ENCODE measurements at places on chromosomes 16 and 17.

DNA sequence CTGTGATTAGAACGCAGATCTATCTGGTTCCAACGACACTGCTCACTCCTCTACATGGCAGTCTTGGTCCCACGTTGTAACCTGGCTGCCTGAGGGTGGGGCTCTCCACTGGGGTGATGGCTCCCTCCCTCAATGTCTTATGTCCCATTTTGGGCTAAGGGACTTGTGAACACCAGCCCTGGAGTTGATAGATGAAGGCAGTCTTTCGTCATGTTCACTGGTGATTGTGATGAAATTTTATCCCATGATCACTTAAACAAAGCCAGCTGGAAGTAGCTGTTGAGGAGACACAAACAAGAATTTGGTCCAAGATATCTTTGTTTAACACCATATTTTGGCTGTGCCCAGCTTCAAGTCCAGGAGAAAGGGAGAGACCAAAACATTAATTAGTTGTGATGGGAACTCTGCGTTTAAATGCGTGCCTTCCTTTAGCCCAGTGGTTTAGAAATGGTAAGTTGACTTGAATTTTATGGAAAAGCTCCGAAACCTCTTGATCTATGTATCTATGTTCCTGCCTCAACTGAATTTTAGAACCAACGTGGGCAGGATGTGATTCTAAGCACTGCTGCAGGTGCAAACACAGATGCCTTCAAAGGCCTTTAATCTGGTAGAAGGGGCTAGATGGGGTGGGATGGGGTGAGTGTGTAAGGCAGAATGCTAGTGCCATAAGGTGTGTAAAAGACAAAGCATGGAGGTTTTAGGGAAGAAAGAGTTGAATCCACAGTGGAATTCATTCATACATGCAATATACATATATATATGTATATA is 186.8 kb upstream of the IRX3 start:
- DNase-seq: no peak

DNA sequence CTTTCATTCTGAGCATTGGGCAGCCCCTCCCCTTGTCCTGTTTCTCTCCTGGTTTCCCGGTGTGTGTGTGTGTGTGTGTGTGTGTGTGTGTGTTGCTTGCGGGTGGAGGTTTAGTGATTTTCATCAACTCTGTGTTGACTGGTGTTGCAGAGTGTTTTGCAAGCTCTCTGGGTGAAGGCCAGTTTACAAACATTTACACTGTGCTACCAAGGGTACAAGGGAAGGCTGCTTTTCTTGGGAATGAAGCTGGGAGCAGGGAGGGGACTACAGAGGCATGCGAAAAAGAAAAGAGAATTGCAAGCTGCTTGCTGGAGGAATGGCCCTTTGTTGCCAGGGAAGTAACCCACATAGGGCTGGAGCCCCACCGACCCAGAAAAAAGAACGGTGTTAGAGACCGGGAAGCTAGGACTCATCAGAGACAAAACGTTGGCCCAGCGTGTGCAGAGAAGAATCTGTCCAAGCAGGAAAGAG is 29.6 kb downstream of the HS3ST3B1 start:
- no peak for DNase-seq

GRCh38 chr17:63447471-63448009 is 1.4 kb upstream of the CYB561 start:
- no peak for DNase-seq

- no peak for DNase-seq
Measured at GRCh38 chr17:63764716-63765115, 8.7 kb downstream of the CCDC47 start.

GRCh38 chr17:36940313-36941264 is 3.3 kb downstream of the LHX1 start:
- DNase-seq: no peak

DNA sequence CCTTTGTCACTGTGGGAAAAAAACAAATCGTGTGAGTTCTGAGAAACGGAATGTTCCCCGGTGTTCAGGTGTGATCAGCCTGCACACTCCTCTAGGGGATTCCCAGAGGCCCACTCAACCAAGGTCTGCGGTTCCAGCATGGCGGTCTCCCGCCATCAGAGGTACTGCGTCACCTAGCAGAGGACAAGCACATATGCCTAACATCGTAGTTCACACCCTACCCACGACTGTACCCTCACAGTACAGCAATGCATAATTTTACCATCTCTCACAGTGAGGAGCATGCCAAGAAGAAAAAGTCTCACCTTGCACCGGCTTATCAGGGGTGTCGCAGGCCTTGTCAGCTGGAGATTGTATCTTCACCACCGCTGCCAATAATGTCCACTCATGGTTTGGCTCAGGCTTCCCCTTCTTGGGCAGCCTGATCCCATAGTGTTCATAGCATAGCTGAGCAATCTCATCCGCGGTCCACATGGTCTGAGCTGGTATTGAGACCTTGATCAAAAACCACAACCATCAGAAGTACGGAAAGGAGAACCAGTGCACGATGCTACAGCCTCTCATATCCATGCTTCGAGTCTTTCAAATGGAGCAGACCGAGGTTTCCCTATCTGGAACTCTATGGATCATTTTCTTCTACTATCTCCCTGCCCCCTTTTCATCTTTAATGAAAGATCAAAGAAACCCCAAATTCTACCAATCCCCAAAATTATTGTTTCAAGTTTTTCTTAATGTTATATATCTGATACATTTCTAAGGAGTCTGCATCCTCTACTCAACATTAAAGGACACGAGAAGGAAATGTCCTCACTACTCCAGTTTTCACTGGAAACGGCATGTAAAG is 2.5 kb downstream of the ADAT1 start:
- no peak for DNase-seq

- no peak for DNase-seq
Measured at GRCh38 chr16:65185241-65185778, 63.4 kb upstream of the CDH11 start.

- no peak for DNase-seq
Measured at GRCh38 chr16:57147381-57148221, 38.2 kb downstream of the PSME3IP1 start.

DNA sequence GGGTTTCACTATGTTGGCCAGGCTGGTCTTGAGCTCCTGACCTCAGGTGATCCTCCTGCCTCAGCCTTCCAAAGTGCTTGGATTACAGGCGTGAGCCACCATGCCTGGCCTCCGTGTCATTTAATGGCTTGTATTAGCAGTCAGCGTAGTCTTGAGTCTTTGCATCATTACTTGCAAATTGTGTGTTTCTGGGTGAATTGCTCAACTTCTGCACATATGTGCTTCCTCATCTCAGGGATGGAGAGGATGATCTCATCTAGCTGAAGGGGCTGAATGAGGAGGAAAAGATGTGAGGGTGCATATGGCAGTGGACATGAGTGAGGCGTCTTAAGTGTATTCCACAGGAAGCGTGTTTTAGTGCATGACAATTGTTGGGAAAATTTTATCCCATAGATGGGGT is 155.8 kb downstream of the SNX29 start:
- no peak for DNase-seq

GRCh38 chr16:65318590-65319257 is 196.9 kb upstream of the CDH11 start:
- DNase-seq: no peak

DNA sequence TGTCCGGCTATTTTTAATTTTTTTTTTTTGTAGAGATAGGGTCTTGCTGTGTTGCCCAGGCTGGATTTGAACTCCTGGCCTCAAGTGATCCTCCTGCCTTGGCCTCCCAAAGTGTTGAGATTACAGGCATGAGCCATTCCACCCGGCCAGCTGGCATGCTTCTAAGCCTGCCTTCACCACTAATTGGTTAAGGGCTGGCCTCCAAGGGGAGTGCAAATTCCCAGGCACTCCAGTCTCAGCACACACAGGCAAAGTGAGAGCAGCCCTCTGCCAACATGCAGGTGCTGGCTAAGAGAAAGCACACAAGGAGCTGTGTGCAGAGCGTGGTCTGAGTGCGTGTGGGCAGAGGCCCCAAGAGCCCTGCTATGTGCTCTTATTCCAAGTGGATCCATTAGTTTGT is 149.8 kb upstream of the HS3ST2 start:
- no peak for DNase-seq

DNA sequence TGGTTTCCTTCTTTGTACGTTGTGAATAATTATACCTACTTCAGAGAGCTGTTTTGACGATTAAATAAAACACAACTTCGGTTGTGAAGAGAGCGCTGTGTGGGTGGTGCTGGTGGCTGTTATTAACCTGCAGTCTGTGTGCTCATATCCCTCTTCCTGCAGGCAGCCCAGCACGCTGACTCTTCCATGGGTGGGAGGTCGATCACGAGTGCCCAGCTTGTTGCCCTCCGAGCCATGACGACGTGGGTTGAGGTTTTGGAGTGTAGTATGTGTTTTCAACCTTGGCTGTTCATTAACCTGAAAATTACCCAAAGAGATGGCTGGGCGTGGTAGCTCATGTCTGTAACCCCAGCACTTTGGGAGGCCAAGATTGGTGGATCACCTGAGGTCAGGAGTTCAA is 11.3 kb upstream of the GCSH start:
- DNase-seq: no peak

DNA sequence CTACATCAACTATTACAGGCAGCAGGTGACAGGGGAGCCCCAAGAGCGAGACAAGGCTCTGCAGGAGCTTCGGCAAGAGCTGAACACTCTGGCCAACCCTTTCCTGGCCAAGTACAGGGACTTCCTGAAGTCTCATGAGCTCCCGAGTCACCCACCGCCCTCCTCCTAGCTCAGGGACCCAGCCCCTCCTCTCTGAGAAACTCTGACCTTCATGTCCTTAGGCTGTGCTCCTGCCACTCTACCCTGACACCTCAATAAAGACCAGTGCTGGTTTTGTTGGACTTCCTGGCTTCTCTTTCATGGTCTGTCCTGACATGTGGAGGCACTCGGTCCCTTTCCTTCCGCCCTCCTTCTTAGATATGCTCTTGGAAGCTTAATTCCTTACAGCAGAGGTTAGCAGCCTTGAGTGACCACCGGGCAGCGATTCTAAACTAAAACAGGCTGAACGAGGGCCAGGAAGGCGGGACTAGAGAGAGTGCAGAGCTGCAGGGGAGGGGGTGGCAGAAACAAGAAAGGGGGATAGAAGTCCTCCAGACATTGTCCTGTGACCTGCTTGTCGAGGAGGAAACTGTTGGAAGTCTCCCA is 915 bp downstream of the AHSP start:
- no peak for DNase-seq

DNA sequence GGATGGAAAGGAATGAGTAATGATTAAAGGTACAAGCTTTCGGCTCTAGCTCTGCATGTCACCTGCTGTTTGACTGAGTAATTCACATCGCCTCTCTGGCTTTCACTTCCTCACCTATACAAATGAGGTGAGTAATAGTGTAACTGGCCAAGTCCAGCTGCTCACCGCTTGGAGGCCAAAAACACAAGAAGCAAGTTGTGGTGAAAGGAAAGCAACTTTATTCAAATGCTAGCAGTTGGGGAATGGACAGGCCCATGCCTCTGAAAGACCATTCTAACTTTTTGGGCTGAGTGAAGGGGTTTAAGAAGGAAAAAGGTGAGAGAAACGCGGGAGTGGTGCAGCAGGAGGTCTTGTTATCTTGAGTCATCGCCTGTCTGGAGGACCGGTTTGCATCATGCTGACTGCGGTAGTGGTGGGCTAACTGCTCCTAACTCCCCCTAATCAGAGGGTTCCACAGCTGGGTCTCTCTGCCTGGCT is 45.7 kb upstream of the CSNK2A2 start:
- no peak for DNase-seq

- DNase-seq: no peak
Measured at GRCh38 chr16:48280546-48280945, 33.2 kb upstream of the ABCC11 start.

- no peak for DNase-seq
Measured at GRCh38 chr17:80585890-80586845, 41.5 kb downstream of the RPTOR start.

- no peak for DNase-seq
Measured at GRCh38 chr17:66673668-66674276, 161.1 kb upstream of the CACNG5 start.

GRCh38 chr17:49316889-49317675 is 45.0 kb downstream of the ZNF652 start:
- no peak for DNase-seq

DNA sequence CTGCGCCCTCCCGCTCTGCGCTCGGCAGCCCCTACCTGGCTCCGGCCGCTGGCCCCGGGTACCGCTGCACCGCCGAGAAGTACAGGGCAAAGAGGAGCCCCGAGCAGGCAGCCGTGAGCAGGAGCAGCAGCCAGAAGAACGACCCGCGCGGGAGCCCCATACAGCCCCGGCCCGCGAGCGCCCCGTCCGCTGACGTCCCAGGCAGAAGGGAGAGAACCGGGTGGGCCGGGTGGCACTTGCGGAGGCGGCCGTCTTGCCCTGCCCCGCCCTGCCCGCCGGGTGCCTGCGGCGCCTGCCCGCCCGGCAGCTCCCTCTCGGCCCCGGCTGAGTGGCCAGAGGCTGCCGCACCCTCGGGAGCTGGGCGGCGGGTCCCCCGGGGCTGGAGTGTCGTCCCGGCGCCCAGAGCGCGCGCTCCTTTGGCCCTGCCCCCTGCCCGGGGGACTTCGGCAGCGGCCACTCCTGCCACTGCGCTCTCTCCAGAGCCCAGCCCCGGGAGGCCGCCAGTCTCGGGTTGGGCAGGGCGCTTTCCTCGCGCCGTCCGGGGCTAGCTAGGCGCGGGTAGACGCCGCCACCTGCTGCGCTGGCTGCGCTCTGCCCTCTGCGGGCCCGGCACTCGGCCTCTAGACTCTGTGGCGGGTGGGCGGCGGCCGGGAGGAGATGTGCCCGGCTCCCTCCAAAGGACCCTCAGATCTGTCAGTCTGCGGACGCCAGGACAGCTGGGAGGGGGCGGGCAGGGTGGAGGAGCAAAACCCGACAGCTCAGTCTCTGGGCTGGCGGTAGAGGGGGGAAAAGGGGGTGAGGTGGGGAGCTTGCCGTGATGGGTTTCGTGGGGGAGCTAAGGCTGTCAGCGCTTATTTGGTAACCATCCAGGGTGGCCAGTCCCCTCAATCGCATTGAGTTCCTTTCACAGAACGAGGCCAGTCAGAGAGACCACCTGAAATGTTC is at the start of gene ST6GALNAC2:
Gene ST6GALNAC2, minus strand, starts transcription at position 212 of the 945 bp plus-strand sequence. Its CDS starts 52 bp downstream, at position 160.
- DNase-seq: no peak

DNA sequence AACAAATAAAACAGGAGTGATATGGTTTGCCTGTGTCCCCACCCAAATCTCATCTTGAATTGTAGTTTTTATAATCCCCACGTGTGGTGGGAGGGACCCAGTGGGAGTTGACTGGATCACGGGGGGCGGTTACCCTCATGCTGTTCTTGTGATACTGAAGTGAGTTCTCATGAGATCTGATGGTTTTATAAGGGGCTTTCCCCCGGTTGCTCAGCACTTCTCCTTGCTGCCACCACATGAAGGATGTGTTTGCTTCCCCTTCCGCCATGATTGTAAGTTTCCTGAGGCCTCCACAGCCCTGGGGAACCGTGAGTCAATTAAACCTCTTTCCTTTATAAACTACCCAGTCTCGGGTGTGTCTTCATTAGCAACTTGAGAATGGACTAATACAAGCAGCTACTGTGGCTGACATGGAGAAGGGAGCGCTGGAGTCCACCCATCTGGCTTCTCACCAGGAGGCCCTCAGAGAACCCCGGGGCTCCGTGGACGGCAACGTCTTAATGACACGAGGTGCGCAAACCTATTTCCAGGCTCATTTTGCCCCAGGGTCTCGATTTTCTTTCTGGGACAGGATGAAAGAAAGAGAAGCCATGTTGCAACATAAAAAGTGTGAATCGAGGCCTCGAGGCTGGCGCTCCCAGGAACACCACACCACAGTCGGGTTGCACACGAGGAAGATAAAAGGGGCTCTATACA is 129.5 kb downstream of the DYNLRB2 start:
- DNase-seq: no peak

Measured in vagina (tissue), 2 donors.